ENCODE measurements at places on chromosomes 6 and 20. TPM values are rescaled to one million over a fixed set of nuclear protein-coding genes. Genes with fewer than 3 reads are reported as not detected.

Gene RIPOR3
- 0.29 TPM for total RNA-seq

- no peak overlapping the region for H3K4me3 ChIP-seq
- peak overlapping the region; percentile 95 for H3K27ac ChIP-seq
- H3K4me1 ChIP-seq: peaks cover 49% of the 10 kb centered on the region
- no peaks in the 10 kb centered on the region for H3K27me3 ChIP-seq
- peak; percentile 100 for DNase-seq
These were observed 539.4 kb upstream of the JARID2 start for GRCh38 chr6:14706378-14706929.

GRCh38 chr20:62303340-62304226 is 786 bp downstream of the ADRM1 start:
- peaks cover 19% of the 10 kb centered on the region for H3K4me1 ChIP-seq
- peak overlapping the region; percentile 99 for H3K4me3 ChIP-seq
- H3K36me3 ChIP-seq: peaks cover 10% of the 10 kb centered on the region
- peak overlapping the region; percentile 65 for H3K27ac ChIP-seq
- H3K27me3 ChIP-seq: no peaks in the 10 kb centered on the region

GRCh38 chr6:42642794-42643193 is 79.0 kb downstream of the UBR2 start:
- no peak for DNase-seq
- H3K27ac ChIP-seq: no peak overlapping the region
- H3K4me1 ChIP-seq: no peaks in the 10 kb centered on the region

GRCh38 chr20:23125625-23126191 is 39.6 kb upstream of the CD93 start:
- H3K4me3 ChIP-seq: no peak overlapping the region
- no peaks in the 10 kb centered on the region for H3K4me1 ChIP-seq
- no peaks in the 10 kb centered on the region for H3K36me3 ChIP-seq

DNA sequence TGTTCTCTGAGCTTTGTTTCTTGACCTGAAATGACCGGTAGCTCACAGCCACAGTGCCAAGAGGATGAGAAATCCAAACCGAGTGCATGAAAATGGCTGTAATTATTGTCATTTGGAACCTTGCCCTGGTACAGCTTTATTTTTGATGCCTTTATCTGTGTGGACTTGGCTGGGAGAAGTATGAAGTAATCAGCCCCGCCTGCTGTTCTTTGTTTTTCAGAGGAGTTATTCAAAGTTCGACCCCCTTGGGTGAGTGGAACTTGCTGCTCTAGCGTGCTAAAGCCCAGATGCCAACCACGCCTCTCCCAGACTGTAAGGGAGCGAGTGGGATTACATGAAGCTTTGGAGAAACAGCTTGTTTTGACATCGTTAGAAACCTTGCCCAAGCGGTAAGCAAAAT is 48.3 kb downstream of the ECT2L start:
- H3K36me3 ChIP-seq: no peaks in the 10 kb centered on the region
- DNase-seq: peak; percentile 54
- no peak overlapping the region for H3K27ac ChIP-seq
- no peaks in the 10 kb centered on the region for H3K4me1 ChIP-seq
- no peak overlapping the region for H3K4me3 ChIP-seq
- no peaks in the 10 kb centered on the region for H3K27me3 ChIP-seq

GRCh38 chr20:9253006-9253539 is 184.2 kb downstream of the PLCB4 start:
- no peak overlapping the region for H3K4me3 ChIP-seq
- no peaks in the 10 kb centered on the region for H3K4me1 ChIP-seq
- H3K27ac ChIP-seq: no peak overlapping the region
- no peaks in the 10 kb centered on the region for H3K36me3 ChIP-seq
- no peak for DNase-seq
- no peaks in the 10 kb centered on the region for H3K27me3 ChIP-seq

- no peak overlapping the region for H3K4me3 ChIP-seq
- no peaks in the 10 kb centered on the region for H3K4me1 ChIP-seq
These were observed 77.6 kb downstream of the SAMD5 start for GRCh38 chr6:147586044-147586443.

DNA sequence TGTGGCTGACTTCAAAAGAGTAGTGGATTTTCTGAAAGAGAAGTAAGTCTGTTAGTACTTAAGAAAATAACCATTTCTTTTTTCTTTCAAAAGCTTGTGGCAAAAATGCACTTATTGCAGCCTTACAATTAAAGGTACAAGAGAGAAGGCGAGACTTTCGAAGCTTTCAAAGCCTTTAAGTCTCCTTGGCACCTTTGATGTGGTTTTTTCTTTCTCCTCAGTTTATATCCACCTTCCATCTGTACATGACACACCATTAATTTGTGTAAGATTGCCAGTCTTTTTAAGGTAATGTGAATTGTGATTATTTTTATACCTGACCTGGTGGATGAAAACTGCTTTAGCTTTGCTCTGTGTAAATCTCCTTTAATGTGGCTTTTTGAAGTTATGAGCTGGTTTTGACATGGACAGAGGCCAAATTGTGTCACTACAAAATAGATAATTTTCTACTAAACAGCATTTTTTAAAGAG is 466.1 kb downstream of the CDKAL1 start:
- DNase-seq: peak; percentile 53
- no peak overlapping the region for H3K27ac ChIP-seq
- H3K4me3 ChIP-seq: no peak overlapping the region
- H3K36me3 ChIP-seq: no peaks in the 10 kb centered on the region
